ENCODE measurements at places on chromosomes 5 and 9.

GRCh38 chr9:71921190-71921814, 9.9 kb downstream of the C9orf85 start:
- DNase-seq: no peak

- no peak for DNase-seq
Observed at GRCh38 chr5:172717481-172718195, 53.4 kb downstream of the DUSP1 start.

DNA sequence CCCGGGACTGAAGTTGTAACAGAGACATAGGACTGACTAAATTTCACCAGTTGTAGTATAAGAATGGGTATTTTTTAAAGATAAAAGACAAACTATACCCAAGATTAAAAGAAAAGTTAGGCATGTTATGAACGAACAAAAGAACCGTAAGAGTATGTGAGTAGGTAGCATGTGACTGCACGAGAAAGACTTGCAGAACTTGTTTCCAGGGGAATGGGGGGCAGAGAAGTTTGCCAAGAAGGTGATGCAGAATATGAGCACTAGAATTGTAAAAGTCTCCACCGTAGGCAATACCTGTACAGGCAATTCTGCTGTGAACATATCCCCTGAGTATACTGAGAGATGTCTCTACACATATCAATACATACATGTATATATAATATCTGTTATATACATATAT, 614.7 kb downstream of the PRELID2 start:
- no peak for DNase-seq

DNA sequence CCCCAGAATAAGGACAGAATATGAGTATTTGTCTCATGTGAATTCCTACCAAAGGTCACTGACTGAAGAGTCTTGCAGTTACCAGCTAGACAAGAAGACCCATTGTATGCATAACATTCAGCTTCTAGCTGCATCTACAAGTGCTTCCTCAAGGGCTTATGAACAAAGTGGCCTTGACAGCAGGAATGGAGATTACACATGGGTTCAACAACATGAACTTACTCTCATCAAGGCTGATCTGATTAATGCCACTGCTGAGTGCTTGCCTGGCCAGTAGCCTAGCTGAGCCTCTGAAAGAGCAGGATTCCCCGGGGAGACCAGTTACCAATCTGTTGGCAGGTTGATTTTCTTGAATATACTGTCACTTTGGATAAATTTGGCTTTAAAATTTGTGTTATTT, 76.7 kb upstream of the CHD1 start:
- DNase-seq: no peak

GRCh38 chr9:108534741-108535140, 321.0 kb downstream of the ACTL7B start:
- DNase-seq: no peak

DNA sequence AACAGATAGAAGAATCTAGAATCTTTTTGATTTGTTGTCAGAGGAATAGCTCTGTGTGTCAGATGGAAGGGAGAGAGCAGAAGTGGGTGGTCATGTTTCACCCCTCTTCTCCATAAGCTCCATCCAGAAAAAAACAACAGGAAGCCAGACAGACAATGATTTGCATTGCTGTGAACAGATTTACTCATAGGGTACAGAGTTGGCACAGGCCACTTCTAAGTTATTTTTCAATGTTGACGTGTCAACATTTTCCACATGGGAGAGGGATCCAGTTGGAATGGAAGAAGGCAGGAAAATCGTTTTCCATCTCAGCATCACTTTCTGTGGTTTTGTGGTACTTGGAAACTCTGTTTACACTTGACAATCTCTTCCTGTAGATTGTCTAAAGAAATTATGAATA, 86.7 kb downstream of the INSYN2B start:
- DNase-seq: no peak

DNA sequence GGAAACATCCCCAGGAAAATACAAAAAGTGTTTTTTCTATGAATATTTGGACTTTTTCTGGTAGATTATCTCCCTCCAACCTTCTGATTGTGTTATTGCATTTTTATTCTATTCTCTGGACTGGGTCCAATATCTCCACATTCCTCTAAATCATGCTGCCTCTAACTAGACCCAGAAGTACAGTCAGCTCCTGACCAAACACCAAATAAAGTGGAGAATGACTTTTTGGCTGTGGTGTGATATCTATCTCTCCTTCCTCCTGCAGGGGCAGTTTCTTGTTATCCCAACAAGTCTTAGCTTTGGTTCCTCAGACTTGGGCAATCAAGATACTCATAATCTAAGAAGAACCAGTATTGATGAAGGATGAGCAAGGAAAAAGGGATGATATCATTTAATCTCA, 3.2 kb upstream of the RAI14 start:
- no peak for DNase-seq

GRCh38 chr5:15014809-15015208, 143.2 kb upstream of the ANKH start:
- no peak for DNase-seq

GRCh38 chr5:161058781-161059180, 206.8 kb upstream of the ATP10B start:
- no peak for DNase-seq

DNA sequence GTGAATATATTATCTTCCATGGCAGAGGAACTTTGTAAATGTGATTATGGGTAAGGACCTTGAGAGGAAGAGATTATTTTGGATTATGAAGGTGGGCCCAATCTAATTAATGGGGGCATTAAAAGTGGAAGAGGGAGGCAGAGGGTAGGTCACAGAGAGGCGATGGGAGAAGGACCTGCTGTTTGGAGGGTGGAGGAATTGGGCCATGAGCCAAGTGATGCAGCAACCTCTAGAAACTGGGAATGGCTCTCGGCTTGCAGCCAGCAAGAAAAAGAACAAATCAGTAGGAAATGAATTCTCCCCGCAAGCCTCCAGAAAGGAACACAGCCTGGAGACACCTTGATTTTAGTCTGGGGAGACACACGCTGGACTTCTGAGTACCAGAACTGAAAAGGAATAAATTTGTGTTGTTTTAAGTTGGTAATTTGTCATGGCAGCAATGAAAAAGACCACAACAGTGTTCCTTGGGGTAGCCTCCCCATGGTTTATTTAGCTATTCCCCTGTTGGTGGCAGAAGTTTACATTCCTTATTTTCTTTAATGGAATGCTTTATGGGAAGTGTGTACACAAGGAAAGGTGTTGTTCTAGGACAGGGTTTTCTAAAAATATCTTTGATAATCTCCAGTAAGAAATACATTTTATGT, 103.6 kb downstream of the HSPA4 start:
- no peak for DNase-seq

DNA sequence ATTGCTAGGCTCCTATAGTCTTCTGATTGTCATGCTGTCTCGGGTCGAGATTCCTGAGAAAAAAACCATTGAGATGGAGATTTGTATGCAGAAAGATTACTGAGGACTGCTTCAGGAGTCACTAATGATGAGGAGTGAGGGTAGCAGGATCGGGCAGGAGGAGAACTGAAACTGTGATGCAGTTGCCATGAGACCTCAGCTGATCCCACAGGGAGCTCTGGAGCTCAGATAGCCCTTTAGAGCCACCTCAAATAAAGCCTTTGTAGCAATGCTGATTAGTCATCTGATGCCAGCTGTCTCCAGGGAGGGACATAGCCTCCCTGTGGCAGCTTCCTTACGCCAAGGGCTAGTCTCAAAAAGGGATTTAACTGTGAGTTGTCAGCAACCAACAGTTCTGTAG, 256.9 kb downstream of the DMAC1 start:
- DNase-seq: no peak

DNA sequence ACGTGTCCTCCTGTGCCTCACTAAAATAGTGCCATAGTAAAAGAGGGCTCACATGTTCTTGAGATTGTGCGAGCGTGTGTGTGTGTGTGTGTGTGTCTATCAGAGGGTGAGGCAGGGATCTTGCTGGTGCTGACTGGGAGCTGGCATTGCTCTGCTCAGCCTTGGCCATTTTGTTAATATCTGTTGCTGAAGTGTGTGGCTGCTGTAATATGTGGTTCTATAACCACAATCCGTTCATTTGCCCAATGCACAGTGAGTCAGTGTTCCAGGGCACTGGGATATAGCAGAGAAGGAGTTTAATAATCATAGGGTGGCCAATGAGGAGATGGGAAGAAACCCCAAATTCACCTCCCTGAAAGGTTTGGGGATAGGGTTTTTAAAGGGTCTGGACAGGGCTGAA, 61.3 kb downstream of the RASGRF2 start:
- DNase-seq: no peak

GRCh38 chr9:126439883-126440653, 113.4 kb downstream of the MVB12B start:
- no peak for DNase-seq

GRCh38 chr9:69937360-69937759, 106.3 kb upstream of the MAMDC2 start:
- no peak for DNase-seq

DNA sequence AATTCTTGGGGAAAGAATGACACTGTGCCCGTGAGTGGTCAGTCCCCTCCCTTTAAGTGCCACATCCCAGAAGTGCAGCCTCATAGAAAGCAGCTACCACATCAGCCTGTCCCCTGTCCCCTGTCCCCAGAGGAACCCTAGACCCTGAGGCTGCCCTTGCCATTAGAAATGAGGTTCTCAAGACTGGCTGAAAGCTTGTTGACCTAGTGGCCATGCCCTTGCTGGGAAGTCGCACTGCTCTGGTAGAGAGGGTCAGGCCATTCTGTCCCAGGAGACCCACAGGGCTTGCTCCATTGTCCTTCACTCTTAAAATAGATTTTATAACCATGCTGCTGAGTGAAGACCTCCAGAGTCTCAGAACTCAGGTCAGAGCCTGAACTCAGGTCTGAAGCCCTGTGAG, 184.5 kb downstream of the RGS3 start:
- DNase-seq: no peak
